Kidney epithelial cell (primary cell): ENCODE measurements at places on chromosomes 6 and 20. TPM values are rescaled to one million over a fixed set of nuclear protein-coding genes. Genes with fewer than 3 reads are reported as not detected.

GRCh38 chr6:166928644-166929541 lies 27.5 kb downstream of the RNASET2 start:
- no peak for DNase-seq

- peak; percentile 93 for DNase-seq
Measured at GRCh38 chr20:53829255-53829723, 235.7 kb upstream of the ZNF217 start.

DNA sequence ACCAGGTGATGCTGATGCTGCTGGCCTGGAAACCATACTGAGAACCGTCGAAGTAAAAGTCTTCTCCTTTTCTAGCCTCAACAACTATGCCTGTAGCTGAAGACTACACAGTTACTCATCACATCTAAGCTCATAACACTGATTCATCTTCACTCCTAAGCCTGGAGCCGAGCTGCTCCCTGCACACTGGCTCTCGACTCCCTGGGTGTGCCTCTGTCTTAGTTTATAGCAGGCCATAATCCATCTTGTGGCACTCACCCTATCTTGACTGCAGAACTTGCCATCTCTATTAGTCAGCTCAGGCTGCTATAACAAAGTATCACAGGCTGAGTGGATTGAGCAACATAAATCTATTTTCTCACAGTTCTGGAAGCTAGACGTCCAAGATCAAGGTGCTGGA lies 191.0 kb downstream of the UNC5CL start:
- no peak for DNase-seq

DNA sequence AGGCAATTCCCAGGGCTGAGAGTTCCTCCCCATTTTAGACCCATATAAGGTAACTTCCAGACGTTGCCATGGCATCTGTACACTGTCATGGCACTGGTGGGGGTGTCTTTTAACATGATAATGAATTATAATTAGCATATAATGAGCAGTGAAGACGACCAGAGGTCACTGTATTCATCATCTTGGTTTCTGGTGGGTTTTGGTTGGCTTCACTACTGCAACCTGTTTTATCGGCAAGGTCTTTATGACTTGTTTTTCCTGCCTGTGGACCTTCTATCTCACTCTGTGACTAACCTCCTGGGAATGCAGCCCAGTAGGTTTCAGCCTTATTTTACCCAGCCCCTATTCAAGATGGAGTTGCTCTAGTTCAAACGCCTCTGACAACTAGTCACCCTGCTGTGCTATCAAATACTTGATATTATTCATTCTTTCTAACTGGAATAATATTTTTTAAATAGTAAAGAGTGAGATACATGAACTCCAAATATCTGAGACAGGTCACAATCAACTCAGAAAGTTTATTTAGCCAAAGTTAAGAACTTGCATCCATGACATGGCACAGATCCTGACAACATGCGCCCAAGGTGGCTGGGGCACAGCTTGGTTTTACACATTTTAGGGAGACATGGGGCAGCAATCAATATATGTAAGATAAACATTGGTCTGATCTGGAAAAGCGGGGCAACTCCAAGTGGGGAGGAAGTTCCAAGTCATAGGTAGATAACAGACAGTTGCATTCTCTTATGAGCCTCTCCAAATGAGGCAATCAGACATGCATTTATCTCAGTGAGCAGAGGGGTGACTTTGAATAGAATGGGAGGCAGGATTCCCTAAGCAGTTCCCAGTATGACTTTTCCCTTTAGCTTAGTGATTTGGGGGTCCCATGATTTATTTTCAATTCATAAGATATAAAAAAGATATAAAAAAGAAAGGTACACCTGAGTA lies 1.2 kb upstream of the UFL1 start:
- peak; percentile 42 for DNase-seq

DNA sequence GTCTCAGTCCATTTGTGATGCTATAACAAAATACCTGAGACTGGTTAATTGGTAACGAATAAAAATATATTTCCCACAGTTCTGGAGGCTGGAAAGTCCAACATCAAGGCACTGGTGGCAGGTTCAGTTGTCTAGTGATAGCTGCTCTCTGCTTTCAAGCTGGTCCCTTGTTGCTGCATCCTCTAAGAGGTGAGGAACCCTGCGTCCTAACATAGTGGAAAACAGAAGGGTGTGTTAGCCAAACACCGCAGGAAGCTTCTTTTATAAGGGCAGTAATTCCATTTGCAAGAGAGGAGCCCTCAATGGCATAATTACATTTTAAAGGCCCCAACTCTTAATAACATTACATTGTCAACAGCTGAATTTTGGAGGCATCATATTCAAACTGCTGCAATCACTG lies 372.7 kb downstream of the ADGRB3 start:
- DNase-seq: no peak

- DNase-seq: no peak
Measured at GRCh38 chr6:163780994-163781393, 366.5 kb downstream of the QKI start.

DNA sequence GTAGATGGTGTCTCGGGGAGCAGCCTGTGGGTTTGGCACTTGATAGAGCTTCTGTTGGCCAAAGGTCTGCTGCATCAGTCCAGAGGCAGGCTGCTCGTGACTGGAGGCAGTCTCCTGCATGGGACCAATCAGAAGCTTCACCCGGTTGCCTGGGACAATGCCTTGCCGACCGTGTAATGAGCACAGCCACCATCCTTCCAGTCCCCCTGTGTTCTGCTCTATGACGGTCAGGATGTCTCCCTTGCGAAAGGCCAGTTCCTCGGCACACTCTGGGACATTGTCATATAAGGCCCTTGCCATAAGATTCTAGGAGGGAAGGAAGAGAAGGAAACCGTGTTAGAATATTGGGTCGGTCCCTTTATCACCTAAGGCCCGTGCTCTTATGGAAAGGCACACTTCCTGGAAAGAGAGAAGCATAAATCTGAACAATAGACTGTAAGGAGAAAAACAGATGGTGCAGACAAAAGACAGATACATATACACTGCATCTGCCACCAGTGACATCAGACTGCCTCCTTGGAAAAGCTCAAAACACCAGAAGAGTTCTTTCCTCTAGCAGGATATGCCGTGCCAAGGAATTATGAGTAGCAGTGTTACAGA lies 18.9 kb downstream of the NEDD9 start:
- DNase-seq: no peak

- no peak for DNase-seq
Measured at GRCh38 chr20:34689486-34689885, 12.6 kb upstream of the PIGU start.

DNA sequence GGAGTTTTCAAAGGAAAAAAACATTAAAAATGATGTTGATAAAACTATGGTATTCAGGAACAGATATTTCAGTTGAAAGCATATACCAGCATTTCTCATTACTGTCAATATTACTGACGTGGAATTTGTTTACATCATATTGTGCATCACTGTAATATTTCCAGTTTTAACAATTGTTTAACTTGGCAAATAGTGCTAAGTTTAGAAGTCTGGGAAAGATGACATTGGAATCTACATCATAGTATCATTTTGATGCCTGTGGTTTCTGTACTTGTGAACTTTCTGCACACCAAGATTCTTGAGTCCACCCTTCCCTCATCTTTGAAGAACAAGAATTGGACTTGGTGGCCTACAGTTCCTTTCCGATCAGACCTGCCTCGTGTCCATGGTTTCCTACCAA lies 98.1 kb downstream of the RALGAPA2 start:
- DNase-seq: no peak

GRCh38 chr6:18185624-18186023 lies 30.4 kb downstream of the KDM1B start:
- DNase-seq: no peak

Gene TREM1
- 0.13 and 1.4 TPM in 2 replicates for total RNA-seq

Gene MEI4
- 0.21 TPM in 1 of 2 replicates, not detected in the other for total RNA-seq

Gene PKHD1
- total RNA-seq: 1.6 and 1.8 TPM in 2 replicates
